ENCODE measurements at places on chromosomes 7 and 10.

GRCh38 chr10:75532253-75532924 is 101.0 kb downstream of the LRMDA start:
- DNase-seq, result no peak

- no peak for DNase-seq
These were observed 164.6 kb downstream of the GRK5 start for GRCh38 chr10:119371704-119372663.

- DNase-seq, result no peak
These were observed 6.6 kb downstream of the PGAM2 start for GRCh38 chr7:44058759-44059218.

- DNase-seq, result no peak
These were observed 250.0 kb downstream of the HGF start for GRCh38 chr7:81519886-81520285.

- no peak for DNase-seq
These were observed 37.6 kb upstream of the KCNIP2 start for GRCh38 chr10:101881036-101881774.

GRCh38 chr7:41107938-41108448 is 594.9 kb downstream of the INHBA start:
- no peak for DNase-seq

GRCh38 chr7:28354601-28355402 is 57.5 kb upstream of the CREB5 start:
- no peak for DNase-seq

- no peak for DNase-seq
These were observed 568.8 kb upstream of the FOXK1 start for GRCh38 chr7:4113271-4113670.

DNA sequence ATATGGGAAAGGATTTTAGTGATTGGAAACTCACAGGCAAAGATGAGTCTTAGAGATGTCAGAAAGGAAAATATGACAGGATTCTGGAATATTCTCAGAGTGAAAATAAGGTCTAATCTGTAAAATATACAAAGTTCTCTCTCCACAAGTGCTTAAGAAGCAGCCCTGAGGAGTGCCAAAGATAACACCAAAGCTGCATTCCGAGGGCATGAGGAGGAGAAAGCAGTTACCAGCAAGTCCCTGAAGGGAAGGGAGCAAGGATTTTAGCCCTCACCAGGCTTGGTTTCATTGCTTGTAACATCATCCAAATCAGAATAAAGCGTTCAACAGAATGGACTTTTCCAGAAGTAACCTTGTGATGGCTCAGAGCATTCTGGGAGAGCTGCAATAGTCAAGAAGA is 31.4 kb upstream of the DLX6 start:
- DNase-seq, result no peak

DNA sequence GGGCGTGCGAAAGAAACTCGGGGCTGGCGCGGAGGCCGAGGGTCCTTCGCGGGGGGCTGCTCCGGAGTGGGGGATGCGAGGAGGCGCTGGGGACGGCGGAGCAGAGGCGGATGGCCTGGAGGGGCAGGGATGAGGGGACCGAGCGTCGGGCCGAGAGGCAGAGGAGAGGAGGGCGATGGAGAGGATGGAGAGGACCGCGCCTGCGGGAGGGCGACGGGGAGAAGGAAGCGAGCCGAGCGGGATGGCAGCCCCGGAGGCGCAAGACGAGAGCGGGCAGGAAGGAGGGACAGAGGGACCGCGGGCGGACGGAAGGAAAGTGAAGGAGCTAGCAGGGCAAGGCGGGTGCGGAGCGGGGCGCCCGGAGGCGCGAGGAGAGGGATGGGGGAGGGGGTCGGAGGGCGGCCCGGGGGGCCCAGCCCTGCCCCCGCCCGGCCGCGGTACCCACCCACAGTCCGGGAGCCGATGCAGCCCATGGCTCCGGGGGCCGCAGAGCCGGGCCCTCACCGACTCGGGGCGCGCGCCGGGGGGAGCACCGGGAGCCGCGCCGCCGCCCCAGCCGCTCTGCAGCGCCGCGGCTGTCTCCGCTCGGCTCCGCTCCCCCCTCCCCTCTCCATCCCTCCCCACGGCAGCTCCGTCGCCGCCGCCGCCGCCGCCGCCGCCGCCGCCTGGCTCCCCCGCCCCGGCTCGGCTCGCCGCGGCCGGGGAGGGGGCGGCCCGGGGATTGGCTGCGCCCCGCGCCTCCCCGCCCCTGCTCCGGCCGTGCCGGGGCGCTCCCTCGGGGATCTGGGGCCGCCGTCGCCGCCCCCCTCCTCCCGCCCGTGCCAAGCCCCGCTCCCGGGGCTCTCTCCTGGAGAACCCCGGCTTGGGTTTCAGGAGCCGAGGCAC is at the start of gene FAM131B:
FAM131B (minus strand) TSS at position 583 of the 885 bp plus-strand sequence; CDS start at position 473, 110 bp downstream.
- no peak for DNase-seq

- no peak for DNase-seq
These were observed 530.2 kb downstream of the GATA3 start for GRCh38 chr10:8584666-8585065.

DNA sequence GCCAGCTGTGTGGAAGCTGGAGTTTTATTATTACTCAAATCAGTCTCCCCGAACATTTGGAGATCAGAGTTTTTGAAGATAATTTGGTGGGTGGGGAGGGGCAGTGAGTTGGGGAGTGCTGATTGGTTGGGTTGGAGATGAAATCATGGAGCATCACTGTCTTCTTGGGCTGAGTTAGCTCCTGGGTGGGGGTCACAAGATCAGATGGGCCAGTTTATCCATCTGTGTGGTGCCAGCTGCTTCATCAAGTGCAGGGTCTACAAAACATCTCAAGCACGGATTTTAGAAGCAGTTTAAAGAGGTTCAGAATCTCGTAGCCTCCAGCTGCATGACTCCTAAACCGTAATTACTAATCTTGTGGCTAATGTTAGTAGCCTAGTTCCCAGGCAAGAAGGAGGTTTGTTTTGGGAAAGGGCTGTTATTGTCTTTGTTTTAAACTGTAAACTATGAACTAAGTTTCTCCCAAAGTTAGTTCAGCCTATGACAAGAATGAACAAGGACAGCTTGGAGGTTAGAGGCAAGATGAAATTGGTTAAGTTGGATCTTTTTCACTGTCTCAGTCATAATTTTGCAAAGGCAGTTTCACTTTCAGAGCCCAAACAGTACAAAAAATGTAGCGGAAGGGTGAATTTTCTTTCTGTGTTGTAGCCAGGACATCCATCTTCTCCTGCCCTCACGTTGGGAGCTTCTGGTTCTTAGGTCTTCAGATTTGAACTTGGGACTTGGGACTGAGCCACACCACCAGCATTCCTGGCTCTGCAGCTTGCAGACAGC is 43.1 kb downstream of the KLF6 start:
- DNase-seq, result no peak

DNA sequence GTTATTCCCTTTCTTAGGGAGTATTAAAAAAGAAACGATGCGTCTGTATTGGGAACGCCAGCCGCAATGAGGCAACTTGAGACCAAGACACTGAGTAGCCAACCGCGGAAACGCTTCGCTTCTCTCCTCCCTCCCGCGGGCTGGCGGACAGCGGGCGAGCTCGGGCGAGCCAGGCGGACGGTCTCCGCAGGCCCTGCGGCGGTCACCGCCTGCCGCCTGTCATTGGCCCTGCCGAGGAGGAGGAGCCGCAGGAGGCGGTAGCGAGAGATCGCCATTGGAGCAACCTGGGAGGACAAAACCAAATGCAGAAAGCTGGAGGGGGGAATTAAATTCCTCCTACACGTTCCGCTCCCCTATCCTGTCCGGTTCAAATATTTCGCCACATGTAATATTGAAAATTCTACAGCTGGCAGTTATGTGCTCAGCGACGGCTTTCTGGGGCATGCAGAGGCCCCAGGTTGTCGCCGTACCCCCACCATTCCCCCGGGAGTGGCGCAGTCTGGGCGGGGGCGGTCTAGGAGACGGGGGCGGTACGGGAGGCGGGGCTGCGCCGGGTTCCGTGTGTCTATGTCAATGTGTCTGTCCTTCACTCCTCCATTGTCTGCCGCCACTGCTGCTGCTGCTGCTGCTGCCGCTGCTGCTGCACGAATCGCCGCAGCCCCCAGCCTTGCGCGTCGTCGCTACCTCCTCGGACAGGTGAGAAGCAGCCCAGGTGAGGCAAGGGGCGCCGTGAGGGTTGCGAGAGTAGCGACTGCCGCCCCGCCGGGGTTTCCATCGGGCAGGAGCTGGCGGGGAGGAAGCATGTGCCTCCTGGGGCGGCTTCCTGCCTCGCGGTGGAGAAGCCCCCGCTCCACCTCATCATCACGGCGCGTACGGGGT is at the start of the genes ANKMY2 and BZW2:
ANKMY2 (minus strand) TSS at position 162 of the 879 bp plus-strand sequence. CDS start 181 bp downstream, outside the sequence.
BZW2 (plus strand) TSS at position 589 of the 879 bp plus-strand sequence. CDS start 19,263 bp downstream, outside the sequence.
- DNase-seq, result peak; percentile 95

DNA sequence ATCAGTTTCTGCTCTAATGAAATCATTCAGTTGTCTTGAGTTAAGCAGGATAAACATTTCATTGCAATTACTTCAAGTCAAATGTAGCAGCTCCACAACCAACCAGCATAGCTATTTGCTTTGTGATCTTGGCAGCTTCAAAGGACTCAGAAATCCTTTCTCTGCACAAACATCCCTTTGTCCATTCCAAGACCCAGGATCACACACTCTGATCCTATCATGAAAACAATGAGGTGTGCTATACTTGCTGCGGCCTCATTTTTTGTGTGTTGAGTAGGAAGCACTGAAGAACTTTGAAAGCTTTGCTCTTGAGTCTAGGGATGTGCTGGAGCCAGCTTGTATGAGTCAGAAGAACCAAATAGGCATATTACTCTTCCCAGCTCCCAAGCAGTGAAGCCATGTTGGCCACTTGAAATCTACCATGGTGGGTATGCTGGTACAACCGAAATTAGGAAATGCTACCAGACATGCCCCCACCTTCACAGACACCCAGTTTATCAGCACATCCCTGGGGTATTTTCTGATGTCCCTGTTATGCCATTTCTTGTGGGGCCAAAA is 199.4 kb upstream of the PRSS58 start:
- DNase-seq, result no peak

- DNase-seq, result no peak
These were observed 4.8 kb upstream of the LSM8 start for GRCh38 chr7:118179191-118179590.

- no peak for DNase-seq
These were observed 218.3 kb downstream of the TRIL start for GRCh38 chr7:28739826-28740225.
